Cerebellum (tissue), 4 donors: ENCODE measurements at places on chromosomes 6 and 20.

- DNase-seq = no peak
Observed at GRCh38 chr6:46581459-46582177, 71.0 kb downstream of the CYP39A1 start.

DNA sequence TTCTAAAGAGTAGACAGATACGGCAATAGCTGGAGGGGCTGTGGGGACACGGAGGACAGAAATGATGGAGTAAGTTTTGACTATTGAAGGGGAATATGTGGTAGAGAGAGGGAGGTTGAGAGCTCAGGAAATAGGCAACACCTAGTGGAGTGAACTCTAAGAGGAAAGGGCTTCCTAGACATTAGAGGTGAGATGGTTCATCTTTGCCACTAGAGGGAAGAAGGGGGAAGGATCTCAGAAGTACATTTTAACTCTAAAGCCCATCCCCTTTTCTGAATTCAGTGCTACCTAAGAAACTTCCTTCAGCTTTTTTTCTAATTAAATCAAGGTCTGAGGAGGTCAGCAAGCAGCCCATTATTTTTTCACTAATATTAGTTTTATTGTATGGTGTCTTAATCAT, 689.4 kb upstream of the MAP3K7 start:
- no peak for DNase-seq

- DNase-seq = peak; percentile 27
Observed at GRCh38 chr20:61886721-61887595, 178.7 kb downstream of the TAF4 start.

- no peak for DNase-seq
Observed at GRCh38 chr6:106379951-106380350, 19.4 kb downstream of the CRYBG1 start.

DNA sequence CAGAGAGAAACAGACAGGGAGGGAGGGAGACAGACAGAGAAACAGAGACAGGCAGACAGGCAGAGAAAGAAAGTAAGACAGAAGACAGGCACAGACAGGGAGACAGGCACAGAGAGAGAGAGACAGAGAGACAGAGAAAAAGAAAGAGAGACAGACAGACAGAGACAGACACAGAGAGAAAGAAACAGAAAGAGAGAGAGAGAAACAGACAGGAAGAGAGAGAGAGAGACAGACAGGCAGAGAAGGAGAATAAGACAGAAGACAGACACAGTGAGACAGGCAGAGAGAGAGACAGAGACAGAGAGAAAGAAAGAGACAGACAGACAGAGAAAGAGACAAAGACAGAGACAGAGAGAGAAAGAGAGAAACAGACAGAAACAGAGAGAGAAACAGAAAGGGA, 754.8 kb upstream of the DEFB115 start:
- no peak for DNase-seq

- no peak for DNase-seq
Observed at GRCh38 chr6:20778912-20779311, 244.7 kb downstream of the CDKAL1 start.

GRCh38 chr6:30495993-30496392, 6.7 kb downstream of the HLA-E start:
- DNase-seq = no peak

GRCh38 chr6:46772016-46772415, 21.2 kb upstream of the MEP1A start:
- DNase-seq = no peak

DNA sequence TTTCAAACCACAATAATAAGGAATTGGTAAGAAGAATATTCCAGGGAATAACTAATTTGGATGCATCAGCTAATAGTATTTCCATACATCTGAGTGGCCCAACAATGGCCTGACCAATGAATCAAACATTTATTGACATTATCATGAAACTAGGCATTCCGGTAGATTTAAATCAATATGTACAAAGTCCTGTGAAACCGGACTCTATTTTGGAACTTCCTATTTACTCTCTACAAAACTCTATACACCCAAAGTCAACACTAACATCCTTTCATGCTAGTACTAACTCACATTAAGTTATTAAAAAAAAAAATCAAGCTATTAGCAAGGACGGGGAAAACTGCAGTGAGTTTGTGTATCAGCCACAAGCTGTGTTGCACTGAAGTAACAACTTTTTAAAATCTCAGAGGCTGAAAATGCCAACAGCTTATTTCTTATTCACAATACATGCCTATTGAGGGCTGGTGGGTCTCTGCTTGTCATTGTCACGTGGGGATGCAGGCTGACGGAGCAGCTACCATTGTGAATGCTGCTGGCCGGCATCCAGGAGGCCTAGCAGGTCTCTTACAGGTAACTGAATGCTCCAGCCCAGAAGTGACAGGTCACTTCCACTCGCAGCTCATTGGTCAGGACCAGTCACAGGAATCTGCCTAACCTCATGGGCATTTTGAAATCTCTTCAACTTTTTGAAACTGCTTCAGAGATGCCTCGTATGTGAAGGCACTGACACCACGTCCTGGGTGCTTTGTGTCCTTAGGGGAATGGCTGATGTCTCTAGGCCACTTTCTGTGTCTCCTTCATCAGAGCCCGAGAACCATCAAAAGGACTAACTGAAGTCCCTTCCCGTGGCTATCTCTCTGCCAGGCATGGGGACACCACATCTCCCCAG, 76.3 kb downstream of the SLC22A23 start:
- DNase-seq = peak; percentile 27

GRCh38 chr20:4684837-4685413, 36.8 kb upstream of the PRND start:
- peak; percentile 44 for DNase-seq
